Kidney (tissue), 22 donors: ENCODE measurements at places on chromosomes 7 and 10. TPM values are rescaled to one million over a fixed set of nuclear protein-coding genes. Genes with fewer than 3 reads are reported as not detected.

Gene CHAT
- not detected for polyA plus RNA-seq

DNA sequence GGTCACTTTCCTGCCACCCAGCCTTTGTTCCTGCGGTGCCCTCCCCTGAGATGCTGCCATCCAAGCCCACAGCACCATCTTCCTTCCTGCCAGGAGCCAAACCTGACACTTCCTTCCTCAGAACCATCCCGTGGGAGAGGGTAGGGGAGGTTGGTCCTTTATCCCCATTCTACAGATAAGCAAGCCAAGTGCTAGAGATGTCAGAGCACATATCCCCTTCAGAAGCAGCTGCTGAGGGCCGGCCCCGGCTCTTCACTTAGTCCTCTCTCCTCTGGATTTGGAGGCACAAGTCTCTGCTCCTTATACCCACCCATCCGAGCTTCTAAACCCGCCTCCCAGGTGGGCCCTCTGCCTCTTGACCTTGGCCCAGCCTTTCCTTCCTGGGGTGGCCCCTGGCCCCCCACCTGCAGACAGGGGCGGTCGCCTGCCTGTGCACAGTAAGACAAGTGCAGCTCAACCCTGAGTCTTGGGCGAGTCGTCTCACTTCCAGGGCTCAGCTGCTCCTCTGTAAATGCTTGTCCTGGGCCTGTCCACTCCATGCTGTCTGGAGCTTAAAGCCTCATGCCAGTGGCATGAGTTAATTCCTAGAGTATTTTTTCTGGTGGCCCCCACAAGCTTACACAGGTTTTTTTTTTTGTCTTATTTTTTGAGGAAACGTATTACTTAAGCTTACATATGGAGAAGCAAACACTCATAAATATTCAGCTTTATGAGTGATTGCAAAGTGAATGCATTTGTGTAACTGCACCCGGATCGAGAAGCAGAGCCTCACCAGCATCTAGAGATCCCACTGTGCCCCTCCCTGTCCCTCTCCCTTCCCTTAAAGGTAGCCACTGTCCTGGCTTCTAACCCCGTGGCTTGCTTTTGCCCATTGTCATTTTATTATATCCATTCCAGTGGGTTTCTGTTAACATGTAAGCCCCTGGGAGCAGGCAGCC lies 125.1 kb downstream of the CDH23 start:
- DNase-seq, result no peak

Gene HOXA2
- polyA plus RNA-seq, result 1.3 TPM

Gene AKR1C8
- not detected for polyA plus RNA-seq

Gene NKX6-2
- polyA plus RNA-seq, result not detected

- DNase-seq, result no peak
These were observed 15.0 kb downstream of the HTRA1 start for GRCh38 chr10:122476333-122476695.

DNA sequence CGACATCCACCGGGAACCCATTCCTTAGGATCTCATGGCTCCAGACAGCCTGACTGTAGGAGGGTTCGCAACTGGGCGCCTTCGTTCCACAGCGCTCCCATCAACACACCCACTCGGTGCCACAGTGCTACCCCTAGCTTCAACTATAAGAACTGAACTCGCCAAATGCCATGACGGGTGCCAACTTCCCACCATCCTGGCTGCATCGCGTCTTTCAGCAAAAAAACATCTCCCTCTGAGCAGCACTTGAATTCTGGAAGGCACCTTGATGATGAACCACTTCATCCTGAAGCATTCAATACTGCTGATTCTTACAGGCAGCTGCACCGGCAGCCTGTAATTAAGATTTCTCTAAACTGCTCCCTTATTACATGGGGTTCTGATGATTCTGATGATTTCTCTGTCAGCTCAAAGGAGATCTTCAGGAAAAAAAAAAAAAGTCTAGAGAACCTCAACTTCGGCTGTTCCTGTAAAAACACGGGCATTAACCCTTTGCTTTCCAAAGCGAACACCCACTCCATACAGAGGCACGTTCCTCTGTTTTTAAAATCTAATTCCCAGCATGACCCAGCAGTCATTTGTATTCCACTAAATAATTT lies 1.3 kb downstream of the CYTH3 start:
- peak; percentile 60 for DNase-seq

Gene TUBAL3
- 10.8 TPM for polyA plus RNA-seq

Gene ACSM6
- 0.34 TPM for polyA plus RNA-seq

Gene MYO1G
- polyA plus RNA-seq, result 0.60 TPM

- DNase-seq, result no peak
These were observed 31.0 kb upstream of the FAM13C start for GRCh38 chr10:59393349-59393748.

DNA sequence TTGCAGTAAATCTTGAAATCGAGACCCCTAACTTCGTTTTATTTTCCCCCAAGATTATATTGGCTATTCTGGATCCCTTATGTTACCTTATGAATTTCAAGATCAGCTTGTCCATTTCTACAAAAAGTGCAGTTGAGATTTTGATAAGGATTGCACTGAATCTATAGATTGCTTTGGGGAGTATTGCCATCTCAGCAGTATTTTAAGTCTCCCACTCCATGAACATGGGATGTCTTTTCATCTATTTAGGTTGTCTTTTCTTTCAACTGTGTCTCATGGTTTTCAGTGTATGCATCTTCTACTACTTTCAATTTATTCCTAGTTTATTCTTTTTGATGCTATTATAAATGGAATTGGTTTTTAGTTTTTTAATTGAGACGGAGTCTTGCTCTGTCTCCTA lies 89.6 kb downstream of the EZH2 start:
- DNase-seq, result no peak

Gene HOXA3
- polyA plus RNA-seq, result 6.3 TPM

GRCh38 chr7:159039716-159040115 lies 105.0 kb downstream of the VIPR2 start:
- DNase-seq, result no peak

DNA sequence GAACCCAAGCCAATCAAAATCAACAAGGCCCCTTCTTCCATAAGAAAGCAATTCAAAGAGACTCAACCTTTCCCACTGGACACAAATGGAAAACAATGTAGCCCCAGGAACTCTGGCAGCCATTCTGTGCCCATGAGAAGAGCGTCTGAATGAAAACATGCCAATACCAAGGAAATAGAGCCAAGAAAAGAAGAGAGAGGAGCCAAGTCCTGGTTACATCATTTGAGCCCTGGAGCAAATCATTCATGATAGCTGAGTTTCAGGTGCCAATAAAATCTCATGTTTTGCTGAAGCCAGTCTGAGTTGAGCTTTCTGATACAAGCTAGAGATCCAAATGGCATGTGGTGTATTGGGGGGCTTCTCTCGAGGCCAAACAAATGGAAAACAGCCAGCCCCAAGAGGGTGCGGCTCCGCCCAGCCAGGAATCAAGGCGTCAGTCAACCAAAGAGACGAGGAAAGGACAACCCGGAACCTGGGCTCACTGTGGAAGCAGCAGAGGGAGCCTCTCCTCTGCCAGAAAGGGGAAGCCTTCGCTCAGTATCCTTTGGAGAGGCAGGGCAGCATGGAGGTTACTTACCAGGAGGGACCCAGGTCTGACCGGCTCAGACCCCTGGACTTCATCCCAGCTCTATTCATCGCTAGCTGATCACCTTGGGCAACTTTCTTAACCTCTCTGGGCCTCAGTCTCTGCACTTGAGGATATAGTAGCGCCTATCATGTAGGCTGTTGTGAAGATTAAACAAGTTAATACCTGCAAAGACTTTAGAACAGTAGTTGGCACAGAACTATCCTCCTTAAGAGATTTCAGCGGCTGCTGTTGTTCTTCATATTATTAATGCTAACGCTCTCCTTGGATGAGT lies 61.8 kb downstream of the OAT start:
- no peak for DNase-seq

DNA sequence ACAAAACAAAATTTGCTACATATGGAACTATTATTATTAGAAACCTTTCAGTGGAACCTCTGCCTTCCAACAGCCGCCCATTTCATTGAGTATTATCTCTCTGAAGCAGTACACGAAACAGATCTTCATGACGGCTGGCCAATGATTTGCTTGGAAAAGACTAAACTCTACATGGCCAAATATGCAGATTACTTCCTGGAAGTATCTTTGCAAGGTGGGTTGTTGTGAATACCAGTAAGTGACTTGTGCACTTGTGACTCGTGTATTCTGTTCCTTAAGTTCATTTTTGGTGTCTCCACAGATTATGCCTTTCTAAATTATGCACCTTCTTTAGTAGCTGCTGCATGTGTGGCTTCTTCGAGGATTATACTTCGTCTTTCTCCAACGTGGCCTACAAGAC lies 13.4 kb downstream of the CCNJ start:
- no peak for DNase-seq

DNA sequence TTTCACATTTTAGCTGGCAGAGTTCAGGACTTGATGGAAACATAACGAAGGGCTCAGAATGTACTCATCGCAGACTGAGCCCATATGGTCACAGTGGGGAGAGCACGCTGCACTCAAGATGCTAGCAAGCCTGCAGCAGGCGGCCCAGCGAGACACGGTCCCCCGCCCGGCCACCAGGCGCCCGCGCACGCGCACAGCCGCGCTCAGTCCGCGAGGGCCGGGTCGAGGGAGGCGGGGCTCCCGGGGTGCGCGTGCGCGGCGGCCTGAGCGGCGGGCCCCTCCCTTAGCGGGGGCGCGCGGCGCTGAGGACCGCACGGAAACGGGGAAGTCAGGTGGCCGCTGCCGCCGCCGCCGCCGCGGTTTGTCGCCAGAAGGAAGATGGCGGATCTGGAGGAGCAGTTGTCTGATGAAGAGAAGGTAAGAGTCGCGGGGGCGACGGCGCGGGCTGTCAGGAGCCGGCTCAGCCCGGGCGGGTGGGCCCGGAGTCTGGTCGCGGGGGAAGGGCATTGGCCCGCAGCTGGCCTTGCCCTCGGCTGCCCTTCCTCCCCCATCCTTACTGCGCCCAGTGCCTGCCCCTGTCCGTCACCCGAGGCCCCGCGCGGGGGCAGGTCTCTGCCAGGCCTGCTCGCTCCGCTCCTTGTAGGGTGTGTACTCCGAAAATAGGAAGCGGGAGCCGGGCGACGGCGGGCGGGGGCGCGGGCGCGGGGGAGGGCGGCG lies at the start of gene CAPZA2:
TSS of gene CAPZA2 (plus strand) at position 354 of the 717 bp plus-strand sequence. CDS start at position 379, 25 bp downstream.
- peak; percentile 97 for DNase-seq

Gene CHST15
- polyA plus RNA-seq, result 2.8 TPM

GRCh38 chr10:133442191-133442966 lies 11.4 kb upstream of the SCART1 start:
- DNase-seq, result peak; percentile 4

GRCh38 chr7:64874562-64875250 lies 28.4 kb upstream of the ZNF273 start:
- DNase-seq, result no peak

Gene SUN3
- polyA plus RNA-seq, result not detected

DNA sequence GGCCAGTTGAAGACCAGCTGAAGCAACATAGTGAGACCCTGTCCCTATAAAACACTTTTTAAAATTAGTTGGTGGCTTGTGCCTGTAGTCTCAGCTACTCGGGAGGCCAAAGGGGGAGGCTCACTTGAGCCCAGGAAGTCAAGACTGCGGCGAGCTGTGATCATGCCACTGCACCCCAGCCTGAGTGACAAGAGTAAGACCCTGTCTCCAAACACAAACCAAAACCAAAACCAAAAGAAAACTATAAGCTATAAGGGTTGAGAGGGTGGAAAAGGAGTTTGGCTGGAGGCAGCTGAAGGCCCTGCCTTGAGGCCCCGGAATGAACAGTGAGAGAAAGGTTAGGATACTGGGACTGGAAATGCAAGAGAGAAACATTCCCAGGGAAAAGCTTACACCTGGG lies 10.9 kb upstream of the EXOC6 start:
- DNase-seq, result no peak

DNA sequence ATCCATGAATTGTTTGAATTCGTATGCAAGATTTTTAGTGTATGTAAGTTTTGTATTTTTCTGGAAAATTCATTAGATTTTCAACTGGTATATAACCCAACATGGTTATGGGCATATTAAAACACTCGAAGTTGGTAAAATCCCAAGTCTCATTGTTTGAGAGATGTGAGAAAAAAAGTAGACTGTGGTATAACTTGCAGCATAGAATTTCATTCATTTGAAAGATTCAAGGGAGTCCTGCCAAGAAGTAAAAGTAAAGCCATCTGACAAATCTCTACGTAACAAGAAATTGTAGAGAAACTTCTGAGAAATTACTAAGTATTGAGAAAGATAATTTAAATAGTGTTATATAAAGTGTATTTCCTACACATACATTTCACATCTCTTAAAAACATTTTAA lies 40.2 kb downstream of the SEMA3E start:
- no peak for DNase-seq

DNA sequence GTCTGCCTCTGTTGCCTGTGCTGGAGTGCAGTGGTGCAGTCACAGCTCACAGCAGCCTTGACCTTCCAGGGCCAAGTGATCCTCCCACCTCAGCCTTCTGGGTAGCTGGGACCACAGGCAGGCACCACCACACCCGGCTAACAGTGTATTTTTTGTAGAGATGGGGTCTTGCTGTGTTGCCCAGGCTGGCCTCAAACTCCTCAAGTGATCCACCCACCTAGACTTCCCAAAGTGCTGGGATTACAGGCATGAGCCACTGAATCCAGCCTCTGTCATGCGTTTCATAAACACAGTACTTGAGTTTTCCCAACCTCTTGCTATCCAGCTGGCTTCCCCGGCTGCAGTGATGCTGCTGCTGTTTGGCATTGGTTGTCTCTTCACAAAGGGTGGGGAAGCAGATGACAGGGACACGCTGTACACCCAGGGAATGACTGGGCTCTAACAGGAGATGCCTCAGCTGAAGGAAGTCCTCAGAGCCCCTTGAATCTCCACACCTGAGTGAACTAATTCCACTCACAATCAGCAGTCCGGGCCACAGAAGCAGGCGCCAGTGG lies 191.5 kb downstream of the DIP2C start:
- no peak for DNase-seq

Gene MYPN
- polyA plus RNA-seq, result not detected

Gene HOXA5
- 19.4 TPM for polyA plus RNA-seq

- DNase-seq, result no peak
These were observed 240.0 kb downstream of the TEX36 start for GRCh38 chr10:125442856-125443540.

DNA sequence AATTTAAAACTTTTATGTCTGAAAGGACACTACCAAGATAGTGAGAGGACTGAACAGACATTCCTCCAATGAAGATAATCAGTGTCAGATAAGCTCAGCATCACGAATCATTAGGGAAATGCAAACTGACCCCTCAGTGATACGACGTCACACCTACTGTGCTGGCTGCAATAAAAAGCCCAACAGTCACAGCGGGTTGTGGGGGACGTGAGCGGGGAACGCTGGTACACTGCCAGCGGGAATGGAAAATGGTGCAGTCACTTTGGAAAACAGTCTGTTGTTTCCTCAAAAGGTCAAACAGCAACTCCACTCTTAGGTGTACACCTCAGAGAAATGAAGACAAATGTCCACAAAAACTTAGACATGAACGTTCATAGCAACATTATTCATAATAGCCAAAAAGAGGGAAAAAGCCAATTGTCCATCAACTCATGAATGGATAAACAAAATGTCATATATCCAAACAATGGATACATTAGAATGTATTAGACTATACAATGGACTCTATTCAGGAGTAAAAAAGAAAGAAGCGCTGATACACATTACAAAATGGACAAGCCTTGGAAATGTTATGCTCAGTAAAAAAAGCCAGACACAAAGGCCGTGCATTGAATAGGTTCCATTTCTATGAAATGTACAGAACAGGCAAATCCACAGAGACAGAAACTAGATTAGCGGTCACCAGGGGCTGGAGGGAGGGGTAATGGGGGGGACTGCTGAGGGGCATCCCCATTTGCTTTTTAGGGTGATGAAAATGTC lies 2.4 kb upstream of the ECHS1 start:
- no peak for DNase-seq

- peak; percentile 82 for DNase-seq
These were observed 135.8 kb downstream of the CNNM2 start for GRCh38 chr10:103053659-103054581.
